ENCODE measurements at places on chromosomes 2 and 18.

- no peak for DNase-seq
Measured at GRCh38 chr2:142873831-142874287, 3.6 kb upstream of the KYNU start.

DNA sequence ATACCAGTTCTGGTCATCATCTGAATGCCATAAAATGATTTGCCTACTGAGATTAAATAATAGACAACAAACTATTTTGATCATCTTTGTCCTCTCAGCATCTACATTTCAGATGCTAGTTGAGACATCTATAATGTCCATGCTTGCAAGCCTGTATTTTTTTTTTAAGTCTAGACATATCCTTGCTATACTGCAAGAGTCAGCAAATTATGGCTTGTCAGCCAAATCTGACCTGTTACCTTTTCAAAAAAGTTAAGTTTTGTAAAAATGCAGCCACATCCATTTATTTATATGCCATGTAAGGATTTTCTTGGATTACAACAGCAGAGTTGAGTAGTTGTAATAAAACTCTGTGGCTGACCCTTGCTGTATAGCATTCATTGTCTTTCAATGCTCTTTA, 1355.7 kb upstream of the FAM98A start:
- DNase-seq: no peak

- DNase-seq: no peak
Measured at GRCh38 chr2:239046822-239047221, 198.9 kb downstream of the TWIST2 start.

DNA sequence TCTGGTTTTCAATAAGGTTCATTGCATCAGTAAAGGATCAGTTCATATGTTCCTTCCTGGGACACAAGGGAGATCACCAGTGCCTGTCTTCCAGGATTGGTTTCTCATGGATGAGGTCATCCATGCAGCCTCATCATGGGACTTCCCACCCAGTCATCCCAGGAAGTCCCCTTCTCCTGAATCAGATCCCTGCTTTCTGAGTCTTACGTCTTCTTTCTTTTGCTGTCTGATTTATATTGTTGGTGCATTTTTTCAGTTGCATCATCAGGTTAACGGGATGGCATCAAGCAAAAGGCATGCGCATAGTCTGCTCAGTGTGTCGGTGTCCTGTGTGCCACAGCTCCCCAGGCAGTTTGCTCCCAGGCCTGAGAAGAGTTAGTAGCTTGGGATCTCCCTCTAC, 105.9 kb downstream of the SOX11 start:
- no peak for DNase-seq

DNA sequence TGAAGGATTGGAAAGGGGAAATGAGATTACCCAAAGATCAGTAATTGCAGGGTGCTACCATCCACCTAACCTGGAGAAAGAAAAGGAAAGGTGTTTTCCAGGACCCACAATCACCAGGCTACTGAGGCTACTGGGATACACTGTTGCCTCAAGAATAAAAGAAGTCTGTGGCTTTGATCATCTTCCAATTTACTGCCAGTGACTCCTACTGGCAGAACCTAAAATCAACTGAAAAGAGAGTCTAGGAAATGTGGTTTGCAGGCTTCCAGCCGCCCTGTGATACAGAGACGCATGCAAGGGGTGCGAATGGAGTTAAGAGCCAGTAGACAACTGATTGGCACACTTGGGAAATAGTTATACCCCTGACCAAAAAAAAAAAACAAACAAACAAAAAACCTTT, 16.6 kb upstream of the TTL start:
- no peak for DNase-seq
